ENCODE measurements at places on chromosomes 2 and 18.

DNA sequence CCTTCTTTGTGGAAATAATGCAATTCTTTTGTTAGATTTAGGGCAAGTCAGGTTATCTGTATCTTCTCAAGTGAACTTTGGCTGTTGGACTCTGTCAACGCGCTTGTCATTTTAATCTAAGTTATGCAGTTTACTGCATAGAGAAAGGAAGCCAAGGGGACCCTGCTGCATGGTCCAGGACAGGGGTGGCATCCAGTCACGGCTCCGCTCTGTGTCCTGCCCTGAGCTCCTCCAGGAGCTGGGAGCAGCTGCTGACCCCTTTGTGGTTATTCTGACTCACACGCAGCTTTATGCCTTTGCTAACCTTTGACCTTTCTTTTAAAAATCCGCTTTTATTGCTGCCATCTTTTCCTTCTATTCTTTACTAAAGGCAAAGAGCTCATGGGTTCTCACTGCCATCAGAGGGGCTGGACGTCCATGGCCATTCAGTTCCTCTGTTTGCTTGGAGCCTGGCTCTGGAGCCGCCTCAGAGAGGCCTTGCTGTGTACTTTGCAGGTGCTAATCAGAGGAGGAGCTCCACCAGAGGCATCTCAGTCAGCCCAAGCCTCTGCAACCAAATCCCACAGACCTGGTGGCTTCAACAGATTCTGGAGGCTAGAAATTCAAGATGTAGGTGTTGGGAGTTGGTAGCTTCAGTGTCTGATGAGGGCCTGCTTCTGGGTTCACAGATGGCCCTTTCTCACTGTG is 39.3 kb downstream of the SNTG2 start:
- no peak for DNase-seq

GRCh38 chr2:16076911-16077310 is 136.6 kb downstream of the MYCN start:
- no peak for DNase-seq

GRCh38 chr2:239611222-239611795 is 210.5 kb upstream of the HDAC4 start:
- peak; percentile 3 for DNase-seq

- no peak for DNase-seq
Measured at GRCh38 chr2:39607538-39608262, 58.0 kb upstream of the TMEM178A start.

DNA sequence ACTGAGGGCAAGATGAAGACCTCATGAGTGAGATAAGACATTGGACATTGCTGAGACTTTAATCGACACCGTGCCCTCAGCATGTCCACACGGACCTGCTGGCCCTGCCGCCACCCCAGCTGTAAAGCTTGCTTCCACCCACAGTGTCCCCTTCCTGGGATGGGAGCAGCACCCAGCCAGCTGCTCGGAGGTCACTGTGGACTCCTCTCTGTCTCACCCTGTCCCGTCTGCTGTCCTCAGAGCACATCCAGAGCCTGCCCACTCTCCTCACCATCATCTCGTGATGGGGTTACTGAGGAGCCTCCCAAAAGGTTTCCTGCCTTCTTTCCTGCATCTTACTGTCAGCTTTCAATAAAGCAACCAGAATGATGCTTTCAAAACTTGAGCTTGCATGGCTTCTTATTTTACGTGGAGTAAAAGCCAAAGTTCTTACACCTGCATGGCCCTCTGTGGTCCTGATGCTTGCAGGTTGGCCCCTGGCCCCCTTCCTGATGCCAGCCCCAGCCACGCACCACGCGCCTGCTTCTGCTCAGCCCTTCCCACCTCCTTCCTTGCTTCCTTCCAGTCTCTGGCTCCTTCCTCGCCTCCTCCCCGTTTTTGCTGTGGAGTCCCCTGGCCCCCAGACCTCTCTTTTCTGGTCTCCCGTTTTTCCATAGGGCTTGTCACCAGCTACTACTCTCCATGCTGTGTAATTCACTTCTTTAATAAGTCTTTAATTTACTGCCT is 67.0 kb downstream of the DGKD start:
- no peak for DNase-seq

DNA sequence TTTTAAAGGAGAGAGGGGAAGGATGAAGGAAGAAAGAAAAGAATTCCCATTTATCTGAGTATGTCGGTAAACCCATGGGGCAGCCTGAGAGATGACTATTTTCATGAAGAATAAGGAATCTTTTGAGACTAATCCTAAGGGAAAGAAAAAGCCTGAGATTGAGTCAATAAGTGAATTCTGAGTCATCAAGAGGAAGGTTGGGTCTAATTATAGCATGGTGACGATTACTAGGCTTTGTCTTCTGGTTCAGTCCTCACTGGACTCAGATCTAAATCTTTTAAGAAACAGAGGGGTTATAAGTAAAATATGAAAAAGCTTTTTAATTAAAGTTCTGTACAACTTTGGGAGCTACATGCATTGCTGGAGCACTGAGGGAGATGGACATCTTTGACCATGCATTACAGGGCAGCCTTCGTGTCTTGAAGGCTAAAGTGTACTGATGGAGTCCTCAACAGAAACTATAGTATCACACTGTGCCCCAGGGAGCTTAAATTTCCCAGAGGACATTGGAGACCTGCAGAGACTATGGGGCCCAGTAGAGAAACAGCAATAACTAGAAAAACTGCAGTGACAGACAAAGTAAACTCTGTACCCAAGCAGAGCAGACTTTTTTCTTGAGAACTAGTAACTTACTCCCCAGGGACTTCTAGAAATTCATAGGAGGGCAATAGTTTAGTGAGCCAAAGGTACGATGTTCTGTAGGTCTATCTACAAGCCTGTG is 260.9 kb downstream of the RAD51AP2 start:
- DNase-seq = no peak

GRCh38 chr18:76503649-76504386 is 8.8 kb upstream of the ZNF516 start:
- no peak for DNase-seq
